ENCODE measurements at places on chromosomes 11 and 22.

- no peak for DNase-seq
These were observed 14.3 kb downstream of the FGF3 start for GRCh38 chr11:69804769-69805508.

- no peak for DNase-seq
These were observed 1.2 kb upstream of the TRIM3 start for GRCh38 chr11:6474806-6475500.

DNA sequence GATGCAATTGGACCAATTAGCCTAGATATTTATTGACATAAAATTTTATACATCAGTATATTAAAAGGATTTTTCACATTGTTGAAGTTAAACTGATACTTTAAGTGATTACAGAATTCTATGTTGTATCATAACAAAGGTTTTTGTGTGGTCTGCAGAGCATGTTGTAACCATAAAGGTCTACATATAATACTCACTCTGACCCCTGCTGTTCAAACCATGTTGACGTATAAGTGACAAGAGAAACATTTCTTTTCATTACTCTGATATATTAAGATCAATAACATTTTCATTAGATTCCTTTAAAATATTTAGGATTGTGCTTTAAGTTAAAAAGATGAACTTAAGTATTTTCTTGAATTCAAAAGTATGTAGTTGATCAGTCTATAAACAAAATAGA, 63.9 kb downstream of the GAS2 start:
- peak; percentile 11 for DNase-seq

DNA sequence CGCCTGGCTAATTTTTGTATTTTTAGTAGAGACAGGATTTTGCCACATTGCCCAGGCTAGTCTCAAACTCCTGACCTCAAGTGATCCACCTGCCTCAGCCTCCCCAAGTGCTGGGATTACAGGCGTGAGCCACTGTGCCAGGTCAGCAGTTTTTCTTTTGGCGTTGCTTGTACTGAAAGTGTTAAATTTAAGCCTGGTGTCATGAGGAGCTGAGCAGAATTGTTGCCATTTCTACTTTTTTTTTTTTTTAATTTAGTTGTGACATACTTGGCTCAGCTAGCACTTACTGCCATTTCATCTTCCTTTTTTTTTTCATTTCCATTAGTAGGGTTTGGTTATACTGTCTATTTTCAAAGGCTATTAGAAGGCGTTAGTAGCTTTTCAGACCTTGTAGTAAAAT, 10.7 kb downstream of the TAB1 start:
- DNase-seq, result no peak

DNA sequence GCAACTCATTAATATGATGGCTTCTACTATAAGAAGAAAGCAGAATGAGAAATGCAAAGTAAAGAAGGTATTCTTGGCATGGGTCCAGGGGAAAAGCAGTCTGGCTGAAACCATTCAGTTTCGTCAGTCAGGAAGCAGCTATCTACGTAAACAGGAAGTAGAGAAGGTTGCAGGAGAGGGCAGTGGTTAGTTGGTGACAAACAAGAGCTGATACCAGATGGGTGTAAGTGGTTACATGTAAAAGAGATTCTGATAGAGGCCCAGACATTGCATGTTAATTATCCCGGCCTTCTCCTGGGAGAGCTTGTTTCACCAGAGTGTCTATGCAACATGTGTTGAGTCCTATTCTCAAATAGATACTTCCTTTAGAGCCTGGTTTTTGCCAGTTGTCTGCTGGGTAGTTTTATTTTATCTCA, 58.4 kb upstream of the PSMA1 start:
- peak; percentile 92 for DNase-seq

GRCh38 chr22:35489239-35489638, 51.4 kb upstream of the RASD2 start:
- DNase-seq, result no peak

GRCh38 chr11:26470992-26471391, 101.1 kb downstream of the MUC15 start:
- no peak for DNase-seq

DNA sequence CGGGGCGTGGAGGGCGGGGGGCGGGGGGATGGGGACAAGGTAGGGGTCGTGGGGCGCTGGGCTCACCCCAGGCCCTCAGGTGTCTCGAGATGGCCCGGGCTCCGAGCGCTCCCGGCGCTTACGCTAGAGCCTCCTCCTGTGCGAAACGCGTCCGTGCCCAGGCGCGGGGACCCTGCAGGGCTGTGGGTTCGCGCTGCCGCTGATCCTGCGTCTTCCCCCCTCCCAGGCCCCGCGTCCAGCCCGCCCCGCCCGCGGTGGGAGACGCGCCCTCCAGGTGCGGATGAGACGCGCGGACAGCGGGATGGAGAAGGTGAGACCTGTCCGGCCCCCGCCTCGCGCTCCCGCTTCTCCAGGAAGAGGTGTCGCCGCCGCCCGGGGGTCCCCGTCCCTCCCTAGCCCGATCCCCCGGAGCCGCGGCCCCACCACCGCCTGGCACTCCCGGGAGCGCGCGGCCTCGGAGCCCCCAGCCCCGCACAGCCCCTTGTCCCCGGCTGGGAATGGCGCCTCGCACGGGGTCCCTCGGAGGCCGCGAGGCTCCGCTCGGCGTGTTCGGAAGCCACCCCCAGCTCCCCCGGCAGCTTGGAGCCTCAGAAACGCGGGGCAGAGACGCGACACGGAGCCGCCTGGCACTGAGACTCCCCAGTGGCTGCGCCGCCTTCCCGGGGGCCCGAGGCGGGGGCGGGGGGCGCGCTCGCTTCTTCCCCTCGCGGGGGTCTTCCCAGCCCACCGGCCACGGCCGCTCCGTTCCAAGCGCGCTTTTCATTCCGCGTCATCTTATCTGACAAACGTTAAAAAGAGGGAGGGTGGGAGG, 27.6 kb upstream of the TOLLIP start:
- DNase-seq, result no peak

DNA sequence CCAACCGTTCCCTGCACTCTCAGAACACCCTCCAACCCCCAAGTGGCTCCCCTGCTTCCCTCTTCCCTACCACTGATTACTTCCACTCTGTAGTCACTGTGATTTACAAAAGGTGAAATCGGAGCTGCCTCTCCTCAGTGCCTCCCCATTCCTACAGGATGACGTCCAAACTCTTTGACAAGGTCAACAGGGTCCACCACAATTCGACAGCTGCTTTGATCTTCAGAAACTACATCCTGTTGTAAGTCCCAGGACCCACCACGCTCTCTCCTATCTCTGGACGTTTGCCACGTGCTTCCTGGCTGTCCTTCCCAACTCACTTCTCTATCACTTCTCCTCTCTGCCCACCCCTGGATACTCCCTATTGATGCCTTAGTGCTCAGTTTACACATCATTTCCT, 85.0 kb upstream of the EIF3D start:
- no peak for DNase-seq

DNA sequence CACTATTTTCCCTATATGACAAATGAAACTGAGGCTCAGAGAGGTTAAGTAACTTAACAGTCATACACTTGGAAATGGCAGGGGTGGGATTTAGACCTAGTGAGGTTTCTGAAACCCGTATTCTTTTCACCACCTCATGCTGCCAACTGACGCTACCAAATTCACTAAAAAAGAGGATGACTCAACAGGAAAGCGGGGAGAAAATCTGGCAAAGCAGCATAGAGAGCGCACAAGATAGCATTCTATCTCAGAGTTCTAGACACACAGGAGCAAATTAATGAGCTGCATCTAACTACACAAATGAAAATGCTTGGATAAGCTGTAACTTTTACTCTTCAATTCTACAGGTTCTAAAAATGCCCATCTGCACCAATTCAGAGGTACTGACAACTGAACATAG, 136.4 kb downstream of the RBFOX2 start:
- DNase-seq, result peak; percentile 55

DNA sequence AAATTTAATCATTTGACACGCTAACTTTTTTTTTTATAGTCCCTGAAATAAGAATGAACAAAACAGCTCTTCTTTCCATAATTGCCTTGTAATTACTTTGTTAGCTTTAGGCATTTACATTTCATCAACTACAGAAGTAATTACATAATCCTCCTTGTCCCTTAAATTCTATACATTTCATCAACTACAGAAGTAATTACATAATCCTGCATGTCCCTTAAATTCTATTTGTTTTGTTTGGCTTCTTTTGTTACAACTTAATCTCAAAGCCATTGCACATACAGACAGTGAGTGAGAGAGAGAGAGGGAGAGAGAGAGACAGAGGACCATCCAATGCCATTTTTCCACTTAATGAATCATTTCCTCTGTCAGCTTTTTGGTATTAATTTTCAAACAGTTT, 873.2 kb downstream of the METTL15 start:
- DNase-seq, result no peak

DNA sequence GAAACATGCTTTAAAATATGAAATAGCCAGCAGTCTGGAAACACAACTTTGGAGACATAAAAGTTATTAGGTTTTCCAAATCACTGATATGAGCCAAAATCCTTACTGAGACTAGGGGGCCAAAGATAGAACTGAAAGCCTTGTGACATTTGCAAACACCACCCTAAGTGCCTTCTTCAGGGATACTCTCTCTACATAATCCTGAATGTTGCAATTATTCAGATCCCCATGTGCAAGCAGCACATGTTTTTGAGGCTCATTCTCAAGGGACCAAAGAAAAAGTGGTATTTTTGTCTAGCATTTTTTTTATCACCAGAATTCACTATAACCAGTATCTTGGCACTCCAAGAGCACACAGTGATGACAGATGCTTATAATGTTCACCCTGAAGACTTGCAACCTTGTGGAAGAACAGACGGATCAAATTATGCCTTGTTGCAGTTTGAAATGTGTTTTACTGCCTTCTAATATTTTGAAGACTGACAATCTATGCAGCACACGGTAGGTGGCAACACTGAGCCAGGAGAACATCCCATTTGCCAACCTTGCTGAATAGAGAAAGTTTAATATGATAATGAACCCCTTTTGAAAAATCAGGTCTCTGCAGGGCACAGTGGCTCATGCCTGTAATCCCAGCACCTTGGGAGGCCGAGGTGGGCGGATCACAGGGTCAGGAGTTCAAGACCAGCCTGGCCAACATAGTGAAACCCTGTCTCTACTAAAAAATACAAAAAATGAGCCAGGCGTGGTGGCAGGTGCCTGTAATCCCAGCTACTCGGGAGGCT, 78.5 kb downstream of the PLEKHA7 start:
- DNase-seq, result peak; percentile 65

DNA sequence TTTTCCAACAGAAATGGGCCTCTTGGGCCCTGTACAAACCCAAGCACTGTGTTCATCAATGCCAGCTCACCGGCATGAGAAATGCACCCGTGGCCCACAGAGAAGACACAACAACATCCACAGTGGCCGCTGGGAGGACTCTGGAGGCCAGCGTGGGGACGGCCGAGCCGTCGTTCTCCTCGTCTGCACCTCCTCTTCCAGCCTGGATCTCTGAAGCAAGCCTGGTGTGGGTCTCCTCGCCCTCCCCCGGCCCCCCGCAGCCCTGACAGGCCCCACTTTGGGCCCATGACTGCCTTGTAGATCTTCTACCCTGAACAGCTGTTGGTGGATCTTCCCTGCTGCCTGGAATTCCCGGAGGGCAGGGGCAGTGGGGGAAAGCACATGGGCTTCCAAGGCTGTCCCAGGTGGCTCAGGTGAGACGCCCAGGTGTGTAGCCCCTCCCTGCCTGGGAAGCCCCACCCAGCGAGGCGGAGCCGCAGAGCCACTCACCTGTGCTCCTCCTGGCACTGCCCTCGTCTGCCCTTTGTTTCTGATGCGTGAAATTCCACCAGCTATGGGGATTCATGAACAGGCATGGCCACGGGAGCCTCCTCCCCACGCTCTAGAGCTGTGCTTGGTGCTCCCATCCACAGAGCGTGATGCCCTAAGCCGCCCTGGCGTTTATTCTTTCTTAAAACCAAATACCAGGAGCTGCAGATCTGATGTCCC, 225.9 kb downstream of the BRD1 start:
- no peak for DNase-seq

GRCh38 chr22:30574095-30574981, at the start of gene GAL3ST1:
TSS of gene GAL3ST1 (minus strand) at chr22:30574665. CDS start at chr22:30557392, 17,273 bp downstream.
- no peak for DNase-seq

DNA sequence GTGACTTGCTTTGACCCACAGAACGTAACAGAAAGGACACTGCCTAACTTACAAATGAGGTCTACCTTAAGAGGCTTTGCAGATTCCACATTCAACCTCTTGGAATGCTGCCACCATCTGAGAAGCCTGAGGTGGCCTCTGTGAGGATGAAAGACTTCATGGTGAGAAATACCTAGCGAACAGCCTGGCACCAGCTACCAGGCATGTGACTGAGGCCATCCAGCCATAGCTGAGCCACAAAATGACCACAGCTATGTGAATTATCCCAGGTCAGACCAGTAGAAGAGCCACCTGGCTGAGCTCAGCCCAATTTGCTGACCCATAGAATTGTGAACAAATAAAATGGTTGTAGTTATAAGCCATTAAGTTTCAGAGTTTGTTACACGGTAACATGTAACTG, 37.5 kb downstream of the PPARA start:
- DNase-seq, result no peak

- DNase-seq, result no peak
These were observed 23.3 kb downstream of the KCNJ5 start for GRCh38 chr11:128914216-128915148.

DNA sequence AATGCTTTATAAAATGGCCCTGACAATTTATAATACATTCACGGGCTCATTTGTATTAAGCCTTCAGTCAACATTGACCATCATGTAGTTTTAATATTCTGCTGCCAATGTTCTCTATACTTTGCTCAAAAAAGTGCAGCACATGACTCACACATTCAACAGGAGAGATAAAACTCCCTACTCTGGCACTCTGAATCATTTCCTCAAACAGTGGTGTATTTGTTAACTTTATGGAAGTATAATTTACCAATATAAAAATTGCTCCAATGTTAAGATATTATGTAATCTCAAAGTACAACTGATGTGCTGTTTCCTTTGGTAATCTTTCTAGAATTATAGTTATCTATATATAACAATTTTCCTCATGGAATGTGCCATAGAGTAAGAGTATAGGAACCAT, 39.9 kb downstream of the MAML2 start:
- peak; percentile 34 for DNase-seq

DNA sequence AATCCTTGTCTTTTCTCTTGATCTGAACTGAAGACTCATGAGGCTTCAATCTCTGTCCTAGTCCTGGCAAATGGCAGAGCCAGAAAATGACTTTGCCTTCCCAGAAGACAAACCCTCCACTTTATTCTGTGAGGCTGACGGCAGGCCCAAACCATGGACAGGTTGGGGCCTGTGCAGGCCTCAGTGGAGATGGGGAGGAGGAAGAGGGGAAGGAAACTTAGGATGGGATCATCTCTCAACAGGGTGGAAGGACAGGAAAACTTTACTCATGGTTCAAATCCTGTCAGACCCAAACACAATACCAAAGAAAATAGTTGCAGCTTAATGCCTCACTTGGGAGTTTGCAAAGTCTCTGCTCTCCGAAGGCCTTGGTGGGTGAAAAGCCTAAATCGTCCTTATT, 9.8 kb downstream of the RPL27A start:
- DNase-seq, result no peak

DNA sequence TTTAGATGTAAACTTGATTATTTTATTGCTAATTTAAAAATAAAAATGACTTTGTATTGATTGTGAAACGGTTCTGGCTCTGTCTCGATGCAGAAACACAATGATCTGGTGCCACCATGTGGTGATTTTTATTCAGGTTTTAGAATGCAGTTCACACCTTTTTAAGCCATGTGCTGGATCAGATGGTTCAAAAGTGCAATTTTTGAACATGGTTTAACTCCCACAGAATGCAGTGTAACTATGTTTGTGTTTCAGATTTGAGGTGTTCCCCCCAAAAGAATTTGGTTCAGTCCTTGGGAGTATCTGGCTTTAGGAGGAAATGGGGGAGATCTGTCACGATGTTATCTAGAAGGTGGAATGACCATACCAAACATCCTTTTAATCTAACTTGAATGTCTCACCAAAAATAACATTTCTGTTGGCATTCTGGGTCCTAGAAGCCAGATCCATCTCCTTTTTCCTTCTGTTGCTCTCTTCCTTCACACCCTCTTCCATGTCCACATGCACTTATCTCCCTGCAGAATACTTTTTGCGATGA, 7.9 kb downstream of the MRPL16 start:
- DNase-seq, result peak; percentile 58

Data from Kasumi-1 (cell line).